ENCODE measurements at places on chromosomes 7 and 10.

GRCh38 chr10:93067443-93068365 lies 6.0 kb upstream of the CYP26A1 start:
- H3K4me3 ChIP-seq: peak overlapping the region; percentile 31
- H3K27ac ChIP-seq: no peak overlapping the region
- H3K27me3 ChIP-seq: peaks cover 84% of the 10 kb centered on the region
- peaks cover 2% of the 10 kb centered on the region for H3K4me1 ChIP-seq
- DNase-seq: no peak
- H3K36me3 ChIP-seq: no peaks in the 10 kb centered on the region

DNA sequence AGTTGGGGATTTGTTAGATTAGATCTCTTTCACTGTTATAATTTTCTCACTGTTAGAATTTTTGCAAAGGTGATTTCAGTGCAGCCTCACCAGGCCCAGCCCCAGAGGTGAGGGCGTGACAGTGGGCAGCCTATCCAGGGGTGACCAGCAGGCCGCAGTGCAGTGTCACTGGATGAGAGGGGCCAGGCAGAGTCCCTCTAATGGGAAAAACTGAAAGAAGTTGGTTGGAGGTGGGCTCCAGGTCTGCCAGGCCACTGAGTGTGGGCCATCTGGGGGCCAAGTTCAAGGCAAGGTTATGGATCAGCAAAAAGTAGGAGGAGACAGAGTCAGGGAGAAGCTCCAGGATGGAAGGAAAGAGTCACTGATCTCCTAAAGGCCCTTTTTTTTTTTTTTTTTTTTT lies 90.5 kb upstream of the SDK1 start:
- no peaks in the 10 kb centered on the region for H3K36me3 ChIP-seq
- H3K4me3 ChIP-seq: no peak overlapping the region
- no peak overlapping the region for H3K27ac ChIP-seq
- no peak for DNase-seq
- H3K4me1 ChIP-seq: no peaks in the 10 kb centered on the region

DNA sequence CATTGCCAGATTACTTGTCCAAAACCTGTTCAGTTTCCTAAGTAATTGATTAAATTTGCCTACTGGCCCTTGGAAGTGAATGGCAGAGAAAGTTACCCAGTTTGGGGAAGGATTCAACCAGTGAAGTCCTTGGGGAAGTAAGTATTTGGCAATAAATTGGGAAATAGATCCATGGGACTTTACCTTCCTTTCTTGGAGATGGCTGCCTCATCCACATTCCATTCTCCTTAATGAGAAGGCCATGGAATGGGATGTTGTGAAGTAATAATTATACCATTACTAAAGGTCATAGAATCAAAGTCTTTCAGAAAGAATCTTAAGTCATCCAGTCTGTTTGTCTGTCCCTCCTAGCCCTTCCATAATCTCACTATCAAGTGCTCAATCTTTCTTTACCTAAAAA lies 4.5 kb upstream of the COPG2 start:
- H3K36me3 ChIP-seq: no peaks in the 10 kb centered on the region
- no peaks in the 10 kb centered on the region for H3K27me3 ChIP-seq
- H3K4me3 ChIP-seq: no peak overlapping the region
- H3K4me1 ChIP-seq: no peaks in the 10 kb centered on the region
- no peak for DNase-seq

DNA sequence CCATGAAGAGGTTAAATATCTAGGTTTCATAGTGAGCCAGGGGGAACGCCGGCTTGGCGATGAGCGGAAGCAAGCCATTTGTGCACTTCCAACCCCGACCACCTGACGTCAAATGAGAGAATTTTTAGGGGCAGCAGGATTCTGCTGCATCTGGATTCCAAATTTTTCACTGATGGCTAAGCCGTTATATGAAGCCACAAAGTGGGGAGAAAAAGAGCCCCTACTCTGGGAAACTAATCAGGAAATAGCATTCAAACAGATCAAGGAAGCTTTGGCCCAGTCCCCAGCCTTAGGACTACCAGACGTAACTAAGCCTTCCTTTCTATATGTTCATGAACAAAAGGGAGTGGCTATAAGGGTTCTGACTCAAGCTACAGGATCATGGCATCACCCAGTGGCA lies 12.9 kb upstream of the ADCK2 start:
- no peaks in the 10 kb centered on the region for H3K36me3 ChIP-seq
- no peak overlapping the region for H3K4me3 ChIP-seq
- DNase-seq: no peak
- H3K27me3 ChIP-seq: no peaks in the 10 kb centered on the region

DNA sequence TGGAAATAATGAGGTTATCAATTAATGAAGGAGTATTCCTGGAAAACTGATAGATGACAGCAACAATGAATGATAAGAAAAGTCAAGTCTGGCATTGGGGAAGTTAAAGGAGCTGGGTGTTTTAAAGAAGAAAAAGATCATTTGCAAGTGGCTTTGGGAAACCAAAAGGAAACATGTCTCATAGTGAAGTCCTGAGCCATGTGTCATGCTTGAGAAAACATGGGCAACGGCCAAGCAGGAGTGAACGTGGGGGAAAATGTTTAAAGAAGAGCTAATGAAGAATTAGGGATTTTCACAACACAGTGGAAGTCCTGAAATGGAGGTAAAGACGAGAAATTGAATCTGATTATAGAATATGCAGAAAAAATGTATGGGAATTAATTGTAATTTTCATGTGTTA lies 1383.2 kb upstream of the CELF2 start:
- H3K4me3 ChIP-seq: no peak overlapping the region
- H3K27me3 ChIP-seq: no peaks in the 10 kb centered on the region
- H3K27ac ChIP-seq: no peak overlapping the region
- no peak for DNase-seq
- no peaks in the 10 kb centered on the region for H3K36me3 ChIP-seq
- no peaks in the 10 kb centered on the region for H3K4me1 ChIP-seq

DNA sequence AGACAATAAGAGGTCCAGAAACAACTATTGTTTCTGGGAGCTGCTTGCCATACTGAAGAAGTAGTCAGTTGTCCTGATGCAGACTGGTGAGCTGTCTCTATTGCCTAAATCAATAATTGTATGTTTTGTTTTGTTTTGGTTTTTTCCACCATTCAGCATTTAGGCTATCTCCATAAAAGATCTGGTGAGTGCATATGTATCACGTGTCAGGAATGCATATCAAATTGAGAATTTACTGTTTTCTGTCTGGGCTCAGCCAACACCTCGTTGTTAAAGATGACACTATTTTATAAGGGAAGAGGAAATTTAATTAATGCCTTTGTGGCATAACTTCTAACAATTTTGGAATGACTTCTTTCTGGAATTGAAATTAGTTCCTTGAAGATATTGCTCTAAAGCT lies 66.2 kb downstream of the SORCS1 start:
- no peak for DNase-seq
- no peaks in the 10 kb centered on the region for H3K27me3 ChIP-seq
- H3K36me3 ChIP-seq: no peaks in the 10 kb centered on the region
- H3K4me1 ChIP-seq: no peaks in the 10 kb centered on the region
- H3K4me3 ChIP-seq: no peak overlapping the region

DNA sequence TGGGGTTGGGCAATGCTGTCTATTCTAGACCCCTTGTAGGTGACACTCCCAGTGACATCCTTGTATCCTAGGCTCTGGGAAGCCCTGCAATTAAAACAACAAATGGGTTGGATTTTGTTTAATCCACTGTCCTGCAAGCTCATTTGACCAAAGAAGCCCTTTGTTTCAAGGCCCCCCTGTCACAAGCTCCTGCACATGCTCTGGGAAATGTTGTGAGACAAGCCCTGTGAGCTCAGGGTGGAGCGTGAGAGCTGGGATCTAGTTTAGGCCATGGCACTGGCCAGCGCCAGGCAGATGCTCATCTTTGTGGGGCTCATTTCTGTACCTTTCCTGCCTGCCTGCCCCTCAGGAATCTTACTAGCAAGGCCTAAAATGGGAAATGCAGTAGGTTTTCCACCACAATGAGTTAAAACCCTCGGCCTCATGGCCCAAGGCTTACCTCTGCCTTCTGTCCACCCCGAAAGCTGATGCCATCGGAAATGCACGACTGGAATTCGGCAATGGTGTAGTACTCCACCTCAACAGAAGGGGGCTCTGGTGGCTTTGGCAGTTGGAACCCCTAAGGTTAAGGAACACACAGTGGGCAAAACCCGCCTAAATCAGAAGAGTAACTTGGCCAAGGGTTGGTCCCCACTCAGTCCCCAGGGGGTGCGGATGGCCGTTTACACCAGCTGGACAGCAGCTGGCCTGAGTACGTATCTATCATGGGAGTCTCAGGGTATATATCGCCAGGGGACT lies 112.0 kb downstream of the NEURL1 start:
- no peaks in the 10 kb centered on the region for H3K4me1 ChIP-seq
- DNase-seq: no peak
- no peaks in the 10 kb centered on the region for H3K36me3 ChIP-seq
- no peaks in the 10 kb centered on the region for H3K27me3 ChIP-seq
- peak overlapping the region; percentile 19 for H3K27ac ChIP-seq

DNA sequence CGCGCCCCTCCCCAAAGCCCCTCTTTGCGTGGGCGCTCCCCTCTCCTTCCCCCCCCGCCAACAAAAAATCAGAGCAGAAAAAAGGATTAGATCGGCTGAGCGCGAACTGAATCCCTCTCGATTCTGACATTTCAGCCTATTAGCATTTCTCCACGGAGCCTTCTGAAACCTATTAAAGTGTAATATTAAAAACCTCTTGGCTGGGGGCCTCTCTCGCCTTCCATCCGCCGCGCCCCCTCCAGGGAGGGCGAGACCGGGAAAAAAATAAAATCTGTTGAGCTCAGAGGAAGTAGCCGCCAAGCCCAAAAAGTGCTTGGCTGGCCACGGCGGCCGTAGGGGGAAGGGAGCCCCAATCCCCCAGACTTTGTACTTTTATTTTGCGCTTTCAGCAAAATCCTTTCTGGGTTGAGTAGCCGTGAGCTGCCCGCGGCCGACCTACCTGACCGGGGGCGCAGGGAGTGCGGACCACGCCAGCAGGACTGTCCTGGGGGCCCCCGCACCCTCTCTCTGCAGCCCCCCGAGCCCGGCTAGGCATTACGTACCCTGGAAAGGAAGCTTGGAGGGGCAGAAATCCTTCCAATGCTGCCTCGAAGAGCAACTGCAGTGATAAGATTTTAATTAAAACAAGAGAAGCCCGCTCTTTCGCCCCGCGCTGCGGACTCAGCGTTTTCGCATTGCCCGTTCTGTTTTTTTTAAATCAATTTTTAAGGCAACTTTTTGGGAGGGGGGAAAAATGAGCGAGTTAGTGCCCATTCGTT lies 1.3 kb upstream of the TNRC18 start:
- peak overlapping the region; percentile 98 for H3K4me3 ChIP-seq
- H3K27me3 ChIP-seq: no peaks in the 10 kb centered on the region
- no peaks in the 10 kb centered on the region for H3K4me1 ChIP-seq
- H3K27ac ChIP-seq: peak overlapping the region; percentile 99

- H3K27me3 ChIP-seq: no peaks in the 10 kb centered on the region
- no peaks in the 10 kb centered on the region for H3K4me1 ChIP-seq
- H3K27ac ChIP-seq: peak overlapping the region; percentile 79
- peak; percentile 35 for DNase-seq
- H3K4me3 ChIP-seq: no peak overlapping the region
- no peaks in the 10 kb centered on the region for H3K36me3 ChIP-seq
These were observed 79.9 kb upstream of the RHEB start for GRCh38 chr7:151599401-151600227.

GRCh38 chr7:116292381-116292780 lies 82.0 kb downstream of the TES start:
- no peak overlapping the region for H3K4me3 ChIP-seq
- H3K4me1 ChIP-seq: no peaks in the 10 kb centered on the region

DNA sequence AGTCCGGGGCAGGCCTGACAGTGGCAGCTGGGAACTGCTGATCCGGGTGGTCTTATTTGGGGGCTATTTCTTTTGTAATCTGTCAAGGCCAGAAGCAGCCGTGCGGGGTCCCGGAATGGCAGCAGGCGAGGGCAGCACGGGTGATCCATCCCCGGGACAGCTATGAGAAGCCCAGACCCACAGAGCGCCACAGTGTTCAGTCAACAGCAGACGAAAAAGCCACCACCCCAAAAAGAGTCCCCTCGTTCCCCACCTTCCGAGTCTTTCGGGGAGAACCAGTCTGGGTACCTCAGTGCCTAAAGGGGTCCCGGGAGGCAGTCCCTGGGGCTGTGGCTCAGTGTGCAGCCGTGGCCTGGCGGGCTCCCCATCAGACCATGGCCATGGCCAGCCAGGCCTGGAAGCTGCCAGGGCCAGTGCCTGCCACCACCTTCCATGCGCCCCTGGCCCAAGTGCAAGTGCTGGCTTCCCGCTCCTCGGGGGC lies 125.1 kb upstream of the KCTD7 start:
- no peak overlapping the region for H3K27ac ChIP-seq
- H3K27me3 ChIP-seq: peaks cover 15% of the 10 kb centered on the region
- no peaks in the 10 kb centered on the region for H3K36me3 ChIP-seq
- no peaks in the 10 kb centered on the region for H3K4me1 ChIP-seq

DNA sequence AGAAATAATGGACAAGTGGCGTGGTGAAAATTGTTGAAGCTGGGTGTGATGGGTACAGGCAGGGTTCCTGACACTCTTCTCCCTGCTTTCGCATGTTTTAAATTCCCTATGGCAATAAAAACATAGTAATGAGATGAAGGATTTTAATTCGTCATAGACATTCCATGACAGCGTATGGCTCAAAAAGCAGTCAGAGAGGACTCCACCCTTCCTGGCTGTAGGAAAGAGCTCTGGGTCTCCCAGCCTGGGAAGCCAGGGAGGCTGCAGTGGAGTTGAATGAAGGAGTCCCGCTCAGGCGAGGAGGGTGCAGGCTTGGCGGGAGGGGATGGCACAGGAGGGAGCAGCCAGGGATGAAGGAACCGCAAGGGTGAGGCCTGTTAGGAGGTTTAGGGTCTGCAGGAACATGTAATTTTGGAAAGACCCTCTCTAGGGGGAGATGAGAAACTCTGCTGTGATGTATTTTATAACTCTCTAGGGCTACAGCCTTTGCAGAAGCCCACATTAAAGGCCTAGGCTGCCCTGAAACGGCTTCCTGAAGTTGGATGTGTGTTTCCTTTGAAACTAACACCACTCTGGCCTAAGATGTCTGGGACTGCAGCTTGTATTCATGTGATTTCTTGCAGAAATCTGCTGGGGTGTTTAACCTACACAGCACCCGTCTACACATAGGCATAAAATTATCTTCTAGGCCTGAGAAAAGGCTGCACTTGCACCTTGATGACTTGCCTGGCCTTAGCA lies 7.6 kb upstream of the LARP4B start:
- H3K27ac ChIP-seq: no peak overlapping the region
- DNase-seq: no peak
- no peaks in the 10 kb centered on the region for H3K4me1 ChIP-seq
- H3K36me3 ChIP-seq: no peaks in the 10 kb centered on the region

GRCh38 chr7:134465491-134465890 lies 6.6 kb upstream of the AKR1B1 start:
- no peaks in the 10 kb centered on the region for H3K4me1 ChIP-seq
- H3K4me3 ChIP-seq: no peak overlapping the region
- no peaks in the 10 kb centered on the region for H3K27me3 ChIP-seq
- no peak overlapping the region for H3K27ac ChIP-seq
- no peaks in the 10 kb centered on the region for H3K36me3 ChIP-seq

- DNase-seq: no peak
- no peaks in the 10 kb centered on the region for H3K4me1 ChIP-seq
- no peaks in the 10 kb centered on the region for H3K36me3 ChIP-seq
- H3K4me3 ChIP-seq: no peak overlapping the region
These were observed 70.3 kb downstream of the C10orf143 start for GRCh38 chr10:130040351-130040750.
